ENCODE measurements at places on chromosomes 6 and 20. TPM values are rescaled to one million over a fixed set of nuclear protein-coding genes. Genes with fewer than 3 reads are reported as not detected.

DNA sequence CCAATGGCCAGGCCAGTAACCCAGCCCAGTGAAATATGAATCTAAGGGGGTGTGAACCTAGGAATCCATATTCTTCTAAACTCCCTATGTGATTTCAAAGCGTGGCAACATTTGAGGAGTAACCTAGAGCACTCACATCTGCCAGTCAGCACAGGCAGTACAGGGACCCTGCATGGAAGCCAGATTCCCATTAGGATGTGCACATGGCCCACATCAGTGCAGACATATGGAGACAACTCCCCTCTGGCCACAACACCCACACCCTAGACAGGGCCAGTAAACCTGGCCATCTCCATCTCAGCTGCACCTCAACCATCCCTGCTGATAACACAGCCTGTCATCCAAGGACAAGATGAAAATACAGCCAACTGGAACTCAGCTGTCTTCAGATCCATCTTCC is 56.5 kb downstream of the KIF16B start:
- H3K4me1 ChIP-seq, result no peaks in the 10 kb centered on the region
- H3K27me3 ChIP-seq, result no peaks in the 10 kb centered on the region
- H3K27ac ChIP-seq, result no peak overlapping the region
- DNase-seq, result no peak
- H3K4me3 ChIP-seq, result no peak overlapping the region

DNA sequence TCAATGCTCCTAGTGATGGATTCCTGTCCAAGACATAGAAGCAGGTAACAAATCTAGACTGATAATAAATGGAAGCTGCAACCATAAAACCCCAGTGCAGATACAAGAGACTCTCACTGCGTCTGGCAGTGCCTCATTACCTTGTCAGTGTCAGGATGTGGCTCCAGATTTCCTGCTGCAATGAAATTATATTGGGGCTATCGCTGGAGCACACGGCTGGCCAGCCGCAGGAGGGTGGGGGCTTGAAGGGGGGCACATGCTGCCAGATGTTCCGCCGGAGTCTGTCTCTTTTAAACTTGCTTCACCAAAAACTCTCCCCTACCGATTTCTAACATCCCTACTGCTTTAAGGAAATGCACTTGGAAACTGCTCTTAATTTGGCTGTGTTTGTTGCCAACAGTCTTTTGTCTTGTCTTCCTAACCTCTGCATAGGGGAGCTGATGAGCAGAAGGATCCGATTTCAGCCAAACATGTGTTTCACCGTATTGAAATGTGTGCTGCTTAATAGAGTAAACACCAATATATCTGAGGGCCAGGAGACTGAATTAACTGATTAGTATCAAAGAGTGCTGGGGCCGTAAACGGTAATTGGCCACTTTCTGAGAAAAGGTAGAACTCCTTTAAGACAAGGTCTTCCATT is 102.2 kb upstream of the EXOC2 start:
- DNase-seq, result no peak
- H3K4me3 ChIP-seq, result no peak overlapping the region
- no peaks in the 10 kb centered on the region for H3K36me3 ChIP-seq
- peaks cover 87% of the 10 kb centered on the region for H3K27me3 ChIP-seq
- no peak overlapping the region for H3K27ac ChIP-seq

DNA sequence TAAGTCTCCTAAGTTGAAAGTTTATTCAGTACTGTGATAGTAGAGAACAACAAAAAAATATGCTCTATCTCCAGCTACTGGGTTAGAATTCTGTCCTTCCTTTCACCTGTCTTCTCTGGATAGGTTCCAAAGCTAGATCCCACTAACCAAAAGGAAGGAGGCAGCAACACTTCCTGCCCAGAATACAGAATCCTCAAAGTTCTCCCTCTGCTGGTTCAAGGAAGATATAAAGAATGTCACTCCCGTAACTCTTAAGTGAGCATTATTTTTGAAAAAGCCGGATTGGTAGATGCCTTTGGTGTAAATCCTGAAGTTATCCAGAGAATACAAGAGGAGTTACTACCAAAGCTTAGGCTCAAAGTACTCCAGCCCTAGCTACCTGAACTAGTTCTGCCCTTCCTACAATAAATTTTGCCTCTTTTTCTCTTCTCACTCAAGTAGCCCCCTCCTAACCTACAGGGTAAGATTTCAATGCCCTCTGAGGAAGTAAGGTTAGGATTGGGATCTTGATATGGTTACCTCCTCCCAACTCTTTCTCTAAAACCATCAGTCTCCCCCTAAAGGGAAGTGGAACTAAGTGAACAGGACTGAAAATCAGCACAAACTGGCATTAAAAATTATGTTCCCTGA is 26.0 kb upstream of the CRIP3 start:
- DNase-seq, result peak; percentile 82
- no peaks in the 10 kb centered on the region for H3K27me3 ChIP-seq
- H3K36me3 ChIP-seq, result no peaks in the 10 kb centered on the region
- no peak overlapping the region for H3K4me3 ChIP-seq
- H3K4me1 ChIP-seq, result no peaks in the 10 kb centered on the region

GRCh38 chr6:142551274-142551811 is 249.5 kb downstream of the ADGRG6 start:
- no peak overlapping the region for H3K27ac ChIP-seq
- no peak overlapping the region for H3K4me3 ChIP-seq
- peaks cover 7% of the 10 kb centered on the region for H3K4me1 ChIP-seq
- DNase-seq, result peak; percentile 58
- H3K27me3 ChIP-seq, result no peaks in the 10 kb centered on the region

GRCh38 chr6:111950661-111951496 is 77.6 kb upstream of the FYN start:
- H3K36me3 ChIP-seq, result no peaks in the 10 kb centered on the region
- H3K27ac ChIP-seq, result no peak overlapping the region
- peaks cover 8% of the 10 kb centered on the region for H3K4me1 ChIP-seq
- no peaks in the 10 kb centered on the region for H3K27me3 ChIP-seq
- no peak for DNase-seq

DNA sequence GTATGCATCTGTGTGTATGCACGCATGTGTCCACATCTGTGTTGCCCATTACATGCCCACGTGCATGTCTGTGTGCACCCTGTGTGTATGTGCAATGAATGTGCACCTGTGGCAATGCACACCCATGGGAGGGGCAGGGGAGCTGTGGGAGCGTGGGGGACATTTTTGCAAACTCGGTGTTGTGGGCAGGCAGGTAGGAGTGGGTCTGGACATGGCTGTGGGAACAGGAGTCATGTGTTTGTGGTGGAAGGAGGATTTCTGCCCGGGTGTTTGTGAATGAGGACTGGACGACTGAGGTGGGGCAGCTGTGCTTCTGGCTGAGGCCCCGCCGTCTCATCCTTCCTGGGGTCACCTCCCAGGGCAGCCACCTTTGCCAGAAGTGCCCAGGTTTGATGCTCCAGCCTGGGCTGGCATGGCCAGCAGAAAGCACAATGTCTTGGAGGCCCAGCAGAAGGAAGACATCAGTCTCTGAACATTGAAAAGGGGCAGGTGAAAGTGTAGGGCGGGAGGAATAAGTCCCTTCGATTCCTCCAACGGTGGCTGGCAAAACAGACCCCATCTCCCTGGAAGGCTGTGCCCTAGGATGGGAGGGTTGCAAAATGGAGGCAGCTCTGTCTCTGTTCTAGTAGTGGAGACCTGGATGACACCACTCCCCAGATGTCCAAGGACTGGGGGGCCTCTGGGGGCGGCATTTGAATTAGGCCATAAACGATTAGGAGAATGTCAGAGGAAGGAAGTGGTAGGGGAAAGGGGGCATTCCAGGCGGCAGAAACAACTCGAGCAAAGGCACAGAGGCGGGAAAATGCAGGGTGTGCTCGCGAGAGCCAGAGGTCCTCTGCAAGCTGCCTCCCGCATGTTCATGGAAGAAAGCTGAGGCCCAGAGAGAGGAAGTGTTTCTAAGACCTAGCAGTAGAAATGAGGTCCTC is 19.1 kb upstream of the ARMC12 start:
- H3K27ac ChIP-seq, result no peak overlapping the region
- H3K4me1 ChIP-seq, result no peaks in the 10 kb centered on the region
- H3K4me3 ChIP-seq, result no peak overlapping the region
- H3K27me3 ChIP-seq, result no peaks in the 10 kb centered on the region
- H3K36me3 ChIP-seq, result no peaks in the 10 kb centered on the region
- DNase-seq, result no peak

GRCh38 chr6:161233986-161234661 is 39.7 kb downstream of the AGPAT4 start:
- H3K4me3 ChIP-seq, result no peak overlapping the region
- DNase-seq, result peak; percentile 75
- peaks cover 15% of the 10 kb centered on the region for H3K4me1 ChIP-seq
- H3K27me3 ChIP-seq, result no peaks in the 10 kb centered on the region
- H3K36me3 ChIP-seq, result no peaks in the 10 kb centered on the region

GRCh38 chr6:40543146-40543545 is 44.0 kb downstream of the LRFN2 start:
- no peak overlapping the region for H3K4me3 ChIP-seq
- peaks cover 22% of the 10 kb centered on the region for H3K27me3 ChIP-seq
- H3K27ac ChIP-seq, result no peak overlapping the region
- no peaks in the 10 kb centered on the region for H3K36me3 ChIP-seq
- no peaks in the 10 kb centered on the region for H3K4me1 ChIP-seq

DNA sequence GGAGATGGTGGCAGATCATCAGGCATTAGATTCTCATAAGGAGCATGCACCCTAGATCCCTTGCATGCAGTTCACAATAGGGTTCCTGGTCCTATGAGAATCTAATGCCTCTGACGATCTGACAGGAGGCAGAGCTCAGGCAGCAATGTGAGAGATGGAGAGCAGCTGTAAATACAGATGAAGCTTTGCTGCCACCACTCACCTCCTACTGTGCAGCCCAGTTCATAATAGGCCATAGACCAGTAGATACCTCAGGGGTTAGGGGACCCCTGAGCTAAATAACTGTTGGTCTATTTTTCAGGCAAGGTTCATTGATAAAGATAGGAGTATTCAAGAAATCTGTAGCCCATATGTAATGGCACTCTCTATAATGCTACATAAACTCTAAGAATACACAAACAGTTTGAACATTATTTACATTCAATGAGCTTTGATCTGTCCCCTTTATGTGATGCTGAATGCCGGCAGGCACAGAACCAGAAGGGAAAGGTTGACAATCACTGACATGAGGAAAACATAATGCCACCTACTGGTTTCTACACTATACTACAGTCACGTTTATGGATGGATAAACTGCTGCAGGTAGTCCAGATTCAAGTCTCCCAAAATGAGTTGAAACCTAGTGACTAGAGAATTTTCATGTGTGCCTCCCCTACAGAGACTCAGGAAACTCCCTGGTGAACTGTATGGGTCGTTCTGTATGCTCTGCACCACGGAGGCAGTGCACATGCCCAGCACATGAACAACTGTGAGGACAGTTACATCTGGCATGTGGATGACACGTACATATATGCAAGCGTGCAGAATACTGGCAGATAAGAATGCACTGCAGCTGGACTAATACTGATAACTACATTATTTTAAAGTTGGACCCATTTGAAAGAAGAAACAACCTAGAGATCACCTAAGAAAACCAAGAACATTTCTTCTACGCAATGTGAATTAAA is 72.0 kb downstream of the DST start:
- H3K36me3 ChIP-seq, result no peaks in the 10 kb centered on the region
- no peak overlapping the region for H3K27ac ChIP-seq
- H3K4me3 ChIP-seq, result no peak overlapping the region

DNA sequence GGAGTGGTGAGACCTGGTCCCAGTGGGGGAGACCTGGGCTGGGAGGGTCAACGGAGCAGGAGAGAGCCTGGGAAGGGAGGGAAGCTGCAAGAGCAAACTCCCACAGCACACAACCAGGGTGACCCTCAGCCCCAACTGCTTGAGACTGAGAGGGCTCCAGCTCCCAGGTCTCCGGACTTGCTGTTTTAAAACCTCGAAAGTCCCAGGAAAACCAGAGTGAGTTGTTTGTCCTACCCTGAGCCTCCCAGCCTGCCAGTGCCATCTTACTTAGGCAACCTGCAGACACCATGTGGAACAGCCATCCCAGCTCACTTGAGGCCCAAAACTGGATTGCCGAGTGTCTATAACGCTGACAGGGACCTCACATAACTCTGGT is 4.8 kb upstream of the NTSR1 start:
- no peaks in the 10 kb centered on the region for H3K27me3 ChIP-seq
- DNase-seq, result no peak
- H3K36me3 ChIP-seq, result no peaks in the 10 kb centered on the region
- peaks cover 40% of the 10 kb centered on the region for H3K4me1 ChIP-seq
- no peak overlapping the region for H3K4me3 ChIP-seq
- H3K27ac ChIP-seq, result peak overlapping the region; percentile 97

SLC44A4 gene
- 4.9 TPM for total RNA-seq

HNF4A gene
- not detected for total RNA-seq

DAAM2 gene
- total RNA-seq, result not detected

MYLK4 gene
- total RNA-seq, result 0.11 TPM
